ENCODE measurements at places on chromosomes 11 and 22.
A peak's percentile ranks its signal among the peaks of the same experiment; 100 is the strongest.

- no peak for DNase-seq
These were observed 2.8 kb upstream of the BSX start for GRCh38 chr11:122984186-122985011.

DNA sequence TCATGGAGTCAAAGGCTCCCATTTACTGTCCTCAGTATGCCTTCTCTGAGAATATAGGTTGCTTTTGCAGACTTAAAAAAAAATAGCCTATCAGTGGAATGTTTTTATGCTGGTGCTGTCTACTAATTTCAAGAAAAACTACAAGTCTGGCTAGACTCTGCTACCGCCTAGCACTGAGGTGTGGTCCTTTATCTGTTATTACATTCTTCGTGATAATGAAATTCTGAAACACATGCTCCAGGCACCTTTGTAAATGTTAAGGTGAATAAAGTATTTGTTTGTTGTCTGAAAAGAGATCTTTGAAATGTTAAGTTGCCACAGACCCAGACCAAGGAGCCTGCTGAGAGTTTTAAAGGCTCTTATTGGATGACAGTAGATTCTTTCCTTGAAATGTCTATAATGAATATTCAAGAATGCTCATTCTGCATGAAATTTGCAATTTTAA is 95.3 kb downstream of the DBX1 start:
- no peak for DNase-seq

DNA sequence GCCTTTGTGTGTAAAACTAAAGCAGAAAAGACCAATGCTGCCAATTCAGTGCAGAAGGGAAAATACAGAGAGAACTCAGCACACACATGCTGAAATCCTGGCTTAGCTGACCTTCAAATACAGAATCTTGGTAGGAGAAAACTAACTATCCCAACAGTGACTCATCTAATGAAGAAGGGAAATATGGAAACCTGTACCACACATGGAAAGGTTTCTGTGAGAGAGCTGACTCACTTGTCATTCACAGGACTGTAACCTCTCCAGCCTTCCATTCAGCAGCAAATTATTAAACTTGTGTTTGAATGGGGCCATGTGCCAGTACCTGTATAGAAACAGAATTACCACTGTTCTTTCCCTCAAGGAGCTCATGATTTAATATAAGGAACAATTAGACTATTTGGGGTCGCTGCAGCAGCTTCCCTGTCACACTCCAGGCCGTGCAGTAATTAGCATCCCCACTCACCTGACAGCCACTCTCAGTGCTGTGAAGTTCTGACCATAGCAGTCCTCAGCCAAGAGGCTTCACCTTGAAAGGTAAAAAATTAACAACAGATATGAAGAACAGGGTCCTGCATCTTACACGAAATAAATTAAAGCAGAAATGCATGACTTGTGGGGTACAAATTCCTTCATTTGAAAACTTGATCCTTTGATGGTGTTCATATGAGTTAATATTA is 53.9 kb downstream of the MSANTD4 start:
- DNase-seq, result peak; percentile 4

GRCh38 chr22:40008726-40009291 is 14.1 kb downstream of the FAM83F start:
- DNase-seq, result no peak

- no peak for DNase-seq
These were observed 841 bp upstream of the TMPRSS13 start for GRCh38 chr11:117929916-117930570.

- DNase-seq, result no peak
These were observed 72.2 kb upstream of the BID start for GRCh38 chr22:17846326-17846992.

DNA sequence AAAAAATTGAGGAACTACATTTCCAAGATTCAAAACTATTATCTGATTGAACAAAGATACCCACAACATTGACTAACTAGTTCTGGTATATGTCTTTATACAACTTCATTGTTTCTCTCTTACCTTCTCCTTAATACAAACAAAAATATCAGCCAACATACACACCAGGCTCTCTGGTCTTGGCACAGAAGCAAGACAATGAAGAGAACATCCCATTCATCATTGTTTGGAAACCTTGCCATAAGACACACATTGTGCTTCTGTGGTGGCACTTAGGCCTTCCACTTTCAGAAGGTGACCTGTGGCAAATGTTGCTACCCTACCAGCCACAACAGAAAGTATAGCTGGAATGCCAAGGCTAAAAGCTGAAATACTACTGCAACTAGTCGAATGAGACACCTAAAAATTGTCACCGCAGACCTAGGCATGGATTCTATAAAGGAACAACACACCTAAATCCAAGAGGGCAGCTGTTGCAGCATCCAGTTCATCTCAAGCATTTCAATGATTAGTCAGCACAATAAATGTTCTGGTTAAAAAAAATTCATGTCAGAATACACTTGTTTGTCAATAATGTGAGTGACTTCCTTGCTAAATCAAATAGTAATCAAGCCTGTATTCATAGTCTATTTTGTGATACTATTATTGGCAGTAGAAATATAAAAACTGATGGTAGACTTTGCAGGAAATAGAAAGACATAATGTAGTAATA is 26.3 kb downstream of the MAP6 start:
- no peak for DNase-seq

DNA sequence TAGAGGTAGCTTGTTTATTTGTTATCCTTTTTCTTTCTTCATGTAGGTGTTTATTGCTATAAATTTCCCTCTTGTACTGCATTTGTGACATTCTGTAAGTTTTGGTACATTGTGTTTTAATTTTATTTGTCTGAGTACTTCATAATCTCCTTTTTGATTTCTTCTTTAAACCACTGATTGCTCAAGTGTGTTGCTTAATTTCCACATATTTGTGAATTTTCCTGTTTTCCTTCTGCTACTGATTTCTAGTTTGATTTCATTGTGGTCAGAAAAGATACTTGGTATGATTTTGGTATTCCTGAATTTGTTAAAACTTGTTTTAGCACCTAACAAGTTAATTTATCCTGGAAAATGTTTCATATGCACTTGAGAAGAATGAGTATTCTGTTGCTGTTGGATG is 15.1 kb downstream of the OR10V1 start:
- no peak for DNase-seq

DNA sequence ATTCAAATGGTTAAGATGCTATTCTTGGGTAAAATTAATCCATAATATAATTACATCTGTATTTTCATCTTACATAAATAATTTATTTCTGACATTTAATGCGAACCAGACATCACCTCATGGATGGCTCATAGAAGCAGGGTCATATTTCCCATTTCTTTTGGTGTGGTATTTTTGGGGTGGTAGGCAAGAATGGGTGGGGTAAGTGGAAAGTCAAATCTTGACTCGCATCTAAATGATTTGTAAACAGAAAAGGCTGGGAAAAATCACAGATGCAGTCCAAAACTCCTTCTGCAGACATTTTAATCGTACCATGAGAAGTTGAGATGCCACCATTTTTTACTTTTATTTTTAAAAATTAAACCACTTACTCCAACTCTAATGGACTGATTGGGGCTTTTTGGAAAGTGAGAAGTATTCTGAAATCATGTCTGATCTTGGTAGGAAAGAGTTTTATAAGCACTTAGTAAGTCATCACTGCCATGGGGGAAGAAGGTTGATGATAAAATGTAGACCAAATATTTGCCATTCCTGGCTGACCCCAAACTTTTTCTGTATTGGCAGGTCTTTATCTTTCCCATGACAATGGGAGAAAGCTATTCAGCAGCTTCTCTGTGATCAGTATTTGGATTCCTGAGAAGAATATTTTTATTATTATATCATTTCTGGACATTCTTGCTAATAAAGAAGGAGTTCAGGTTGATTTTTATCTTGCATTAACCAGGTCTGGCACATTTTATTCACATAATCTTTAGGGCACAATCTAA is 47.2 kb upstream of the BLID start:
- DNase-seq, result no peak

GRCh38 chr11:62017878-62018655 is 50.6 kb upstream of the FTH1 start:
- no peak for DNase-seq

All from NCI-H446 (cell line).